AG08395 (cell line): ENCODE measurements at places on chromosomes 3 and 15.
A peak's percentile ranks its signal among the peaks of the same experiment; 100 is the strongest.

DNA sequence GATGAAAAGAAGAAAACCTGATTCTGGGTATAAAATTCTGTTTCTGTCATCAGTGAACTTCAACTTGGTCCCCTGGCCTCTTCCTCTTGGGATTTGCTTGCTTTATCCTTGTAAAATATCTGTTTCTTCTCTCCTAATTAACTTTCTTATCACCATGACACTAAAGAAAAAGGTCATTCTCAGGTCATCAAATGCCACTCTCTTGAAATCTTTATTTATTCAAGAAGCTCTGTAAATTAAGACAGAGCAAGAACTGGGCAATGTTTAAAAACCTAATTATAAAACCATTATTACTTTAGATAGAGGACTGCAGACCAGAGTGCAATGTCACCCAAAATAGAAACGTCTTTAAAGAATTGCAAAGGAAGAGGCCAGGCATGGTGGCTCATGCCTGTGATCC, 6.0 kb upstream of the LIPC start:
- DNase-seq, result no peak

GRCh38 chr15:78761891-78762385, 49.3 kb downstream of the ADAMTS7 start:
- DNase-seq, result no peak

- DNase-seq, result no peak
Observed at GRCh38 chr15:99224372-99225214, 24.8 kb downstream of the TTC23 start.

DNA sequence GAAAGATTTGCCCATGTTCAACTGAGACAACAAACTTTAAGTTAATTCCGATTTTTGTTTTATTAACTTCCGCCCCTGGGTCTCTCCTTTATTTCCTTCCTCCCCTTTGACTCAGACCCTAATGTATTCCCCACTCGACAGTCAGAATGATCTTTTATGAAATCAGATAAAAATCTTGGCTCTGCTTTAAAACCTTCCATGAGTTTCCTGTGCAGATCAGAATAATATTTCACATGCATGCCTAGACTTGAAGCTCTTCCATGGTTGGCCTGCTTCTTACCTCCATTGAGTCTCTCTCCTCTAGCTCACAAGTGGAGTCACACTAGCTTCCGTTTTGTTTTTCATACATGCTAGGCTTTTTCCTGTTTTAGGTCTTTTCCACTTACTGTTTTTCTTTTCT, 116.8 kb upstream of the SPATA16 start:
- no peak for DNase-seq

GRCh38 chr3:46456118-46456517, 8.6 kb downstream of the LTF start:
- DNase-seq, result no peak

GRCh38 chr3:9713142-9713541, 9.5 kb downstream of the CPNE9 start:
- no peak for DNase-seq

GRCh38 chr3:99500485-99500884, 137.9 kb upstream of the COL8A1 start:
- DNase-seq, result no peak

GRCh38 chr3:21505711-21506460, 245.1 kb downstream of the ZNF385D start:
- DNase-seq, result no peak

GRCh38 chr3:102258666-102259227, 176.1 kb upstream of the ZPLD1 start:
- DNase-seq, result no peak

GRCh38 chr15:63901912-63902670, 68.3 kb upstream of the HERC1 start:
- no peak for DNase-seq

- no peak for DNase-seq
Observed at GRCh38 chr15:90558171-90558573, 28.4 kb downstream of the CRTC3 start.

GRCh38 chr3:177109688-177110330, 87.5 kb downstream of the TBL1XR1 start:
- DNase-seq, result no peak

- no peak for DNase-seq
Observed at GRCh38 chr15:77025083-77025901, 30.4 kb downstream of the PSTPIP1 start.

DNA sequence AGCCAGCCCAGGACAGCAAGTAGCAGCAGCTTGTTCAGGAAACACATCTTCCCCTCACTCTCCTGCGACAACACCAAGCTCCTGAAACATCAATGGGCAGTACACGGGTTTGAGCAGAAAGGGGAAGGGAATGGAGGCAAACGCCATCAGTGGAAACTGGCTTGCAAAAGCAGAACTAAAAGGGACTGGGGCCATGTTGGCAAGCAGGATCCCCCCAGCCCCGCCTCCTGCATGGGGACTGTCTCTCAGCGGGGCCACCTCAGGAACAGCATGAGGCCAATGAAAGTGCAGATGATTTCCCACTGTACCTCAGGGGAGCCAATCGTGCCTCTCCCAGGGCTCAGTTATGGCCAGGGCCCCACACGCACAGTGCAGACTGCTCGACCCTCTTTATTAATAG, 6.8 kb downstream of the CDAN1 start:
- DNase-seq, result no peak

DNA sequence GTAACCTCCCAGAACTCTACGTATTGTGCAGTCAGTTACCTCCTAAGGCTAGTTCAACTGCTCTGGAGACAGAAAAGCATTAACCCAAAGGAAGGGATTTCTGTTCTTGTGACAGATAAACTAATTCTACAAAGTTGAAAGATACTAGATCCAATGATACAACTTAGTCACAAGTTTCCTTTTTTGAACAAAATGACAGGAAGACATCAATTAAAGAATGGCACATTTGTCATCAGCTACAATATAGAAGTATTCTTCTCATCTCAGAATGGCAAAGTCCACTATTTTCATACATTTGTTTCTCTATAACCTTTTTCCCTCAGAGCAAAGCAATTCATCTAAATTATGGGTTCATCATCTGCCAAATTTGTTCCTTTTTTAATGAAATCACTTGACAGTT, 43.7 kb downstream of the ISL2 start:
- DNase-seq, result no peak

DNA sequence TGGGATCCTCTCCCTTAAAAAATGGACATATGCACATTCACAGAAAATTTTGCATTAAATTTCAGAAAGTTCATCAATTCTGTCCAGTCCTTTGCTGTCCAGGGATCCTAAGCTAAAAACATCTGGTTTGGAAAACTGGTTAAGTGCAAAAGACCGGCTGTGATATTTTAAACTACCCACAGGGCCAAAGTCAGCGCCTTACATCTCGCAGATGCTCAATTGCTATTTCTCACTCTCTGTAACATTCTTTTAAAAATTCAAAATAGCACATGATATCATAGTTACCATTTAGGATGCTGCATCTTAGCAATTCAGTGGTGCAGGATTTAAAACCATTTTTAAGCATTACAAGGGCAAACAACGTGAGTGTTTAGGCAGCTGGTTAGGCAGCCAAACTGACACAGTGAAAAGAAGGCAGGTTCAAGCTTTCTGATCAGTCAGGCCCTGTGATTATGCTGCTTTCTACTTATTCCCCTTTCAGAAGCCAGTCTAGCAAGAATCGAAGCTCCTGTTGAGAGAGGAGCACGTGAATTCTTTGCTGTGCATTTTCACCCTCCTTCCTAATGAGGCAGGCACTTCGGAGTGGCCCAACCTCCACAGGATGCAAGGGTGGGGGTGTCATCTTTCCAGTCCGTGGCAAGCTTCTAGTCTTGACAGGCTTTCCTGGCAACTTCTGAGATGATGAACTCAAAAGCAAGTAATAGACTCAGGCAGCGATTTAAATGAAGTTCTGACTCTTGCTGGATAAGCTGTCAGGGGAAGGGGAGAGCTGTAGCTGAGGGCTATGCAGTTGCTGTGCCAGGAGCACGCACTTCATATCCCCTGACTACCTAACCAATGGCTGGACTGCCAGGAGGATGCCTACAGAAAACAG, 8.8 kb downstream of the PRICKLE2 start:
- no peak for DNase-seq

- DNase-seq, result peak; percentile 30
Observed at GRCh38 chr3:58962040-58962651, 87.7 kb downstream of the CFAP20DC start.

GRCh38 chr3:11601446-11602238, 42.1 kb downstream of the VGLL4 start:
- peak; percentile 29 for DNase-seq

- no peak for DNase-seq
Observed at GRCh38 chr15:36638671-36639070, 59.2 kb downstream of the CDIN1 start.

- no peak for DNase-seq
Observed at GRCh38 chr3:69422751-69423150, 36.9 kb upstream of the FRMD4B start.

DNA sequence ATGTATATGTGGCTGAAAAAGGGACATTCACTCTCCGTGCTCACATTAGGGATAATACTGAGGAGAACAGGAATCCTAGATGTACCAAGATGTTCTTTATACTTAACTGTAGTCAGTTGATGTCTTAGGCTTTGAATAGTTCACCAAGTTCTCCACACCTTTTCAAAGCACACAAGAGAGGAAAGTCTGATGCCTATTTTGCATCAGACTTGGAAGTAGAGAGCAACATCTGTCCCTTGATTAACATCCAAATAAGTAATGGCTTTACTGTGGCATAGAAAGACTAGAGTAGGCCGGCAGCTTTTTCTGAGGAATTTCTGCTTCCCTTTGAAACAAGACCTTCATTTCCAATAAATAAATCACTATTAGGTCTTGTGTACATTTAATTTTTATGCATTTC, 34.0 kb downstream of the PIGB start:
- DNase-seq, result no peak

DNA sequence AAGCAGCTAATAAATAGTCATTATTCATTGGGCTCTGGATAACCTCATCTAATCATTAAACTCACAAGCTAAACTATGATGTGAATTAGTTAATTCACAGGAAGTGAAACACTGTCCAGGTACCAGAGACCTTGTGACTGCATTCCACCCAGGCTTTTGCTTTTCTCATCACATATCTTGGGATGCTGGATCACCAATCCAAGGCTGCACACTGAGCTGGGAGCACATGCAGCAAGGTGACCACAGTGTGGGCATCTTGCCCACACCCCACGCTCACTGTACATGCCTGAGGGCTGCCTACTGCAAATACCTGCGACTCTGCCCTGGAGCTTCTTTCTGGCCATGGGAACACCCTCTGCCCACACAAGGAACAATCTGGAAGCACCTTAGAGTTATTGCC, 40.6 kb upstream of the TNFAIP8L3 start:
- DNase-seq, result no peak
